SK-N-SH treated with all-trans-retinoic acid at 6 μM for 48 hours (cell line): ENCODE measurements at places on chromosomes 12 and 14.

DNA sequence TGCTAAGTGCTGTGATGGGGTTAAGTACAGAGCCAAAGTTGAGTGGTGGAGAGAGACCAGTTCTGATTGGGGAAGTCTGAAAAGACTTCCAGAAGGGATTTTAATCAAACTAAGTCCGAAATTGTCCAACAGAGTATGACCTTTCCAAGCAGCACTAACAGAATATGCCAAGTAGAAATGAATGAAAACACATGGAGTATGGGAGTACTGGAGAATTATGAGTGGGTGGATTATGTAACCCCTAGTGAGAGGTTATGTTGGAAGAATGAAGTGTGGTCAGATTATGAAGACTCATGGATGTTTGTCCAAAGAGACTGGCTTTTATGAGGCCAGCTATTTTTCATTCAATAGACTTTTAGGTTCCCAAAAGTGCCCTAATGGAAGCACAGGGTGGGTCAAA lies 94.0 kb upstream of the PLEKHA5 start:
- no peak; the same call in 2 of the 3 replicates for ATAC-seq

GRCh38 chr12:40376533-40377267 lies 151.9 kb downstream of the LRRK2 start:
- no peak for ATAC-seq

DNA sequence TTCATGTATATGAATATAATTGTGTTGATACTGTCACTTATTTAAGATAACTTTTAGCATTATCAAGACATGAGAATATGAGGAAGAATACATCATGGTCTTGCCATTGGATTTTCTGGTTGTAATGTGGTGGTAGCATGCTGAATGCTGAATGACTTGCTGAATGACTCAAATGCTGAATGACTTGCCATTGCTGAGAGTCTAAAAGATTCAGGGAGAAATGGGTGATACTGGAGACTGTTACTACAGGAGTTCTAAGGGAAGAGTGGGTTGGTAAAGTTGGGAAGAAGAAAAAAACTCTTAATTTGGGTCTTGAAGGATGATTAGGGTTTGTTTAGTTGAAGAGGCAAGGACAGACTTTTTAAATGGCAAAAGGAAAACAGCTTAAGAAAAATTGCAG lies 72.1 kb upstream of the MANSC4 start:
- no peak for ATAC-seq

DNA sequence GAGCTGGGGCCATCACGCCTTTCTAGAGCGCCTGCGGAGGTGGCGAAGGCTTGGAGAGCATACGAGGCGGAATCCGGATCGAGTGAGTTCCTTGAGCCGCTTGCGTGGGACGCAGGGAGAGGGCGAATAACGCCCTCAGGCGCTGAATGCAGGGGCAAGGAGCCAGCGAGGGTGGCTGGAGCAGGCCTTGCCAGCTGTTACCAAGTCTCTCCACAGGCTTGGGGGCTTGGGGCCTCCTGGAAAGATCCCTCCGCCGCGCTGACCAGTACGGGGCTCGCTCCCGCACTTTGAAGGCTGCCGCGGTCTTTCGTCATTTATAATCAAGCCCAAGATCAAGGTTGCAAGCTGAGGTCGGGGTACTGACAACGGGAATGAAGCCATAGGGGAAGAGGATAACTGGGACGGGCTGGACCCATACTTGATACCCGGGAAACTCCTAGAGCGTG lies 1.2 kb downstream of the FLRT2 start:
- ATAC-seq = peak; percentile 13

DNA sequence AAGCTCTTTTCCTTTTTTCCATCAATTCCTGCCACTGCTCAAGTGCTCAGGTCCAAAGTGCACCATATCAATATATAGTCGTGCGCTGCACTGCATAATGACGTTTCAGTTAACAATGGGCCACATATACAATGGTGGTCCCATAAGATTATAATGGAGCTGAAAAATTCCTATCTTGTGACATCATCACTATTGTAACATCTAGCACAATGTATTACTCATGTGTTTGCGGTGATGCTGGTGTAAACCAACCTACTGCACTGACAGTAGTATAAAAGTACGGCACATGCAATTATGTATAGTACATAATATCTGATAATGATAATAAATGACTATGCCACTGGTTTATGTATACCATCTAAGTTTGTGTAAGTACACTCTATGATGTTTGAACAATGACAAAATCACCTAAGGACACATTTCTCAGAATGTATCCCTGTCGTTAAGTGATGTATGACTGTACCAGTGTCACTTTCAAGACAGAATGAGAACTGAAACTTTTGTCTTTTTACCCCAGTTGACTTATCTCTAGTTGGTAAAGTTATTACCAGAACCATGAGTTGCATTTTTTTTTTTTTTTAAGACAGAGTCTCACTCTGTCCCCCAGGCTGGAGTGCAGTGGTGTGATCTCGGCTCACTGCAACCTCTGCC lies 53.7 kb upstream of the INSM2 start:
- no peak for ATAC-seq

- ATAC-seq = no peak
Measured at GRCh38 chr12:110373025-110373424, 30.5 kb downstream of the ANAPC7 start.

DNA sequence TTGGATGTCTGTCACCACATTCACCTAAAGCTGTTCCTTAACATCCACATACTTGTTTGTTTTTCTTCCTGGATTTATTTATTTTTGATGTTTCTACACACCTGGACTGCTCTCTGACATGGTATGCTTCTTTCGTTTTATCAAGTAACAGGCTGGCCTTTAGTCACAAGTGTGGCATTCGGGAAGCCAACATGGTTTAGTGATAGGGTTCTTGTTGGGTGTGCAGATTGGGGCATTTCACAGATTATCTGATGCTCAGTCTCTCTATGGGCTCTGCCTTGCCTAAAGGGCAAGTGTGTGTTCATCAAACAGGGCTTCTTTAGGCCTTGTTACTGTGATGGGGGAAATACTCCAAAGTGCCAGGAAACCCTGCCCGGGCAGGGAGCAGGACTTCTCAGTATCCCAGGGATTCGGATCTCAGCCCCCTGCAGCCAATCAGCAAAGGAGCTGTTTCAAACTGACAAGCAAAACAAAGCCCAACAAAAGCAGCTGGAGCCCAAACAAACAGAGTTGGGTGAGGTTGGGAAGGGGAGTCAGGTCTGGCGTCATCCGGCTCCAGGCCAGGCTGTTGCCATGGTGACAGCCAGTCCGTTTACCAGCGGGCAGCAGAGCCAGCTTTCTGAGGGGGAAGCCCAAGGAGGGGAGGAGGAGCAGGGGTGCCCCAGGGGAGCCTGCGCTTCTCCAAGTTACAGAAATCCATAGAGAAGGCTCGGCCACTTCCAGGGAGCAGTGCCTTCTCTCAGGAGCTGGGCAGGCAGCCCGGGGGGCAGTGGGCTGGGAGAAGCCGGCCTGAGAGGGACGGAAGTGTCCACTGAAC lies 31.9 kb downstream of the FOS start:
- ATAC-seq = peak; percentile 66

GRCh38 chr12:48002773-48003218 lies 1.5 kb downstream of the COL2A1 start:
- ATAC-seq = peak; percentile 46

- ATAC-seq = peak; percentile 95
Measured at GRCh38 chr12:19683178-19683927, 244.1 kb downstream of the AEBP2 start.

DNA sequence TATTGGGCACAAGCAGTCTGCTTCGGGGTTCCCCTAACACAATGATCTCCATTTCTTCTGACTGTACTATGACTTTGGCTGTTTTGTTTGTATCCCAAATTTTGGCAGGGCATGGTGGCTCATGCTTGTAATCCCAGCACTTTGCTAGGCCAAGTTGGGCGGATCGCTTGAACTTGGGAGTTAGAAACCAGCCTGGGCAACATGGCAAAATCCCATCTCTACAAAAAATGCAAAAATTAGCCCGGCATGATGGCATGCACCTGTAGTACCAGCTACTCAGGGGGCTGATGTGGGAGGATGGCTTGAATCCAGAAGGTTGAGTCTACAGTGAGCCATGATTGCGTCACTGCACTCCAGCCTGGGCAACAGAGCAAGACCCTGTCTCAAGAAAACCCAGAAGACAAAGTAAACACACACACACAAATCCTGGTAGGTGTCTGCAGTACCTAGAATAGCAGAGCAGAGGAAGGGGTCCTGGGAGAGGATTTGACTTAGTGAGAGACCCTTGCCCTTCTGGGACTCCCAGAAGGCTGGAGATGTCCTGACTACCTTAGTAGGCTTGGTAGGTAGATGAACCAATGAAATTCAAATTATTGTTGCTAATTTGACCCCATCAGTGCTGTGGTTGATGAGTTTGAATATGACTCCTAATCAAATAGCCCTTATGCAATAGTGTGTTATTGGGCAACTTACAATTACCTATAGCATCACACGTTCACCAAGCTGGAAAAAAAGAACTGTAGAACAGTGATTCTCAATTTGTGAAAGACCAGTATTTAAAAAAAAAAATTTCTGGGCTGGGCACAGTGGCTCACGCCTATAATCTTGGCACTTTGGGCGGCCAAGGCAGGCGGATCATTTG lies 6.8 kb upstream of the AEBP2 start:
- ATAC-seq = no peak

- ATAC-seq = peak; percentile 7; the same call in 2 of the 3 replicates
Measured at GRCh38 chr14:49908433-49908782, 15.5 kb downstream of the ARF6 start.

- ATAC-seq = peak; percentile 88
Measured at GRCh38 chr12:569803-570434, 93.3 kb downstream of the NINJ2 start.

DNA sequence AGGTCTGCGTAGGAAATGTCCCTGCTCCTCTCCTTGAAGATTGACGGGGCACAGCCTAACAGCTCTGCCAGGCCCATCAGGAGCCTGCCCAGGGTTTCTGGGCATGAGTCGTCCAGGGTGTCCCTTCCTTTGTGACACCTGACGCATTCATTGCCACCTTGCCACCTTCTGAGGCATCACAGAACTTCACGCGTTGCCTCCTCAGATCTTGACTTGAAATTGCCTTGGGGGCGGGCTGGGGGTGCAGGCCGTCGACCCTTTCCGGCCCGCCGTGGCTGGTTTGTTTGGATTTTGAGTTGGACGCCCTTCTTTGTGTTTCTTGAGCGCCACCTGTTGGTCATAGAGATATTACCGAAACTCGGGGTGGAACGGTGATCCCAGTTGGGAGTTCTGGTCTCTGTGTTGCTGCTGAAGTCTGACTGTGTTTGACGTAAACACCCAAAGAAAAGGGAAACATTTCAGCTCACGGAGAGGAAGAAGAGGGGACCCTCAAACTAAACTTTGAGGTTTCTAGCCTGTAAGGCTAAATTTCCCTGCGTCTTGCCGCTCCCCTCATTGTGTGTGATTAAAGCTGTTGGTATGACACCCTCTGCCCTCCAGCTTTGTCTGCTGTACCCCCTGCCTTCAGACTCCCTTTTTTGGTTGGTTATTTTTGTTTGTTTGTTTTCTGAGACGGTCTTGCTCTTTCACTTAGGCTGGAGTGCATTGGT lies 44.6 kb downstream of the MLXIP start:
- peak; percentile 76 for ATAC-seq

DNA sequence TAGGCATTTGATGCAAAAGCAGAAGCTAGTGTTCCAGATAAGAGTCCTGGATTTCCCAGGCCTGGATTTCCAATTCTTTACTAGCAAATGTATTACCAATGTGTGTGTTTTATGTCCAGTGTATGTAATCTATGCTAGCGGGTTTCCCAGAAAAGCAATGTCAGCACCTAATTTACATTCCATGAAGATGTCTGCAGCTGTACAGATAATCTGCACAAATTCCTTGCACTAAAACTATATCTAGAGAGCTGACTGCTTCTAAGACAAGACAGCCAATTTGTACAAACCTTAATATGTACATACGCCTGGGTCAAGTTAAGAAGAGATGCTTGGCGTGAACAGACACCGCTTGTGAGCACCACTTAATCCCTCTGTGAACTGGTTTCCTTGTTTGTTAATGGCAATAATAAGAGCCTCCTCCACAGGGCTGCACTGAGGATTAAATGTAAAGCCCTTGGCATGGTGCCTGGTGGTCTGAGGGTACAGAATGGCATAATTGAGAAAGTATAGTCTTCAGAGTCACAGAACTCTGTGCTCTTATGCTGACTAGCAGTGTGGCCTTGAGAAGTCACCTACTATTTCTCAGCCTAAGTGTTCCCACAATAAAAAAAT lies 185.6 kb downstream of the EPS8 start:
- no peak for ATAC-seq

DNA sequence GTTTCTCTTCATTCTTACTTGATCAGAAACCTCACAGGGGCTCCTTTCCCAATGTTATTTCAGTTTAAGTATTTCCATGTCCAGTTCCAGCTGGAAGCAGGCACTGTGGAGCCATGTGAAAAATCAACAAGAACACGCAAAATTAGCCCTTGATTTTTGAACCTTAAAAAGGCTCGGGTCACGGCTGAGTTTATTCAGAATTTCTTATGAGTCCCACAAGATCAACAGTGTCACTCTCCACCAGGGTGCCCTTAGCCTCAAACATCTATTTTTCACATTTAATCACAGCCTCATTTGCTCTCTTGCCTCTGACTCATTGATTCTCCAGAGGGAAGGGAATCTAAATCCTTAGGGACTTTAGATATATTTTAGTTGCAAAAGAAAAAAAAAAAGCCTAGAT lies 157.7 kb upstream of the AVPR1A start:
- ATAC-seq = no peak

GRCh38 chr14:100609941-100610391 lies 22.7 kb upstream of the BEGAIN start:
- no peak for ATAC-seq

DNA sequence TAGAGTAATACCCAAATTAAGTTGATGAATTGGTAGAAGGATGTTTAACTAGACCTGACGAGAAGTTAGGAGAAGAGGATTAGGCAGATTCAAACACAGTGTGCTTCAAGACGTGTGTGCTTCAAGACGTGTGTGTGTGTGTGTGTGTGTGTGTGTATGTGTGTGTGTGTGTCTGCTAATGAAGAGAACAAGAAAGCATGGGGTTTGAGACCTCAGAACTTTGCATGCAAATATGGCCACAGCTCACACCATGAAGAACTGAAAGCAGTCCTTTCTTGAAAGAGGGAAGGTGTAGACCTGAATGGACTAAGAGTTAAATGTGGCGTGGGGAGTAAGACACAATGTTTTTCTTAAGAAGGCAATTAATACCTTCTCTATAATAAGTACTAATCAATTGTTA lies 32.5 kb upstream of the SSPN start:
- no peak for ATAC-seq

GRCh38 chr12:25904442-25904841 lies 54.0 kb upstream of the RASSF8 start:
- ATAC-seq = peak; percentile 40; the same call in 1 of the 3 replicates

- ATAC-seq = no peak
Measured at GRCh38 chr12:123250471-123251383, 17.5 kb downstream of the MTRFR start.

DNA sequence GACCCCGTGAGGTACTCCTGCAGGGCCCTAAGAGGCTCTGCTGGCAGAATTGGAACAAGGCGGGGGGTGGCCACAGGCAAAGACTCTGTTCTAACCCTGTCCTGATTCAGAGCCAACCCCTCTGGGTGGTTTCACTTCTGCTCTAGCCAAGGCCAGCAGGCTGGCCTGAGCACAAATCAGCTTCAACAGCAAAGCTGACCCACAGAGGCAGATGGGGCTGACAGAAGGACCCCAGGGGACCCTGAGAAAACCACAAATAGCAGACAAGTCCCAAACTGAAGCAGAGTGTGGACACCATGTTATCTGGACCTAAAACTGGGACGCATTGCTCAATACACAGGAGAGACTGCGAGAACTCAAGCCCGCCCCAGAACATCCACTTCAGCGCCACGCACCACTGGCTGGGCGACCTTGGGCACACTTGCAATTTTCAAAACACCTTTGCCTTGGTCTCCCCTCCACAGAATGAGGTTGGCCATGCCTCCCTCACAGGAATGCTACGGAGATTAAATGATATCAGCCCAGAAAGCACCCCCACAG lies 76.4 kb upstream of the DICER1 start:
- ATAC-seq = no peak

GRCh38 chr12:27551172-27551840 lies 27.3 kb downstream of the PPFIBP1 start:
- ATAC-seq = no peak
